ENCODE measurements at places on chromosomes 1 and 21.

DNA sequence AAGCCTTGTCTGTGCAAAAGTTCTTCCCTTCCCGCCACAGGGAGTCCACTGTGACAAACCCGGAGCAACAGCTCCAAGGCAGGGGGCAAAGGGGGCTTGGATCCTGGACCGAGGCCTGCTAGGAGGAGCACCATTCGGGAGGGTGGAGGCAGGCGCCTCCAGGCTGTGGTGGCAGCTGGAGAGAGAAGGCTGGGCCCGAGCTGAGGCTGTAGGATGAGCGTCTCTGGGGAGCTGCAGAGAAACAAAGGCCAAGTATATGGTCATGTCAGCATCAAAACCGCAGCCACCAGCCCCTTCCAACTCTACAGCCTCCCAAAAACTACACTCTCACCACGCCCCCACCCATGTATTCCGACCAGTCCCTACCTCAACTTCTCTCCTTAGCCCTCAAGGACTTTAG lies 579 bp downstream of the SH3BP5L start:
- no peak for DNase-seq

DNA sequence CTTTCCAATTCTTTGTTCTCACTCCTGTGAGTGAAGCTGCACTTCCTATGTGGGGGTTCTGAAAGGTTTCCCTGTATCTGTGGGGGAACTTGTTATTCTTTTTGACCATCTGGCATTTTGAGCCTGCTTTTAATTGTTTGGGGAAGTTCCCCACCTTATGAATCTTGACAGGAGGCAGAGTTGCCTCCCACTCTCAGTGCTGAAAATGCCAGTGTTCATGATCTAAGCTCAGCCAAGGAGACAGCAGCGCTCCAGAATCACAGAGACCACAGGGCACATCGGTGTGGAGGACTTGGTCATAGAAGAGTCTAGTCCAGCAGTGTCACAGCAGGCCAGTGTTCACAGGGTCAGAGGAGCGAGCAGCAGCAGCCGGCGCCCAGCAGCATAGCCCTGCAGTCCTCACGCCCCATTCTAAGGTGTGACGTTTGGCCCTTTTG lies 63.8 kb upstream of the PRDX6 start:
- no peak for DNase-seq

- DNase-seq: peak; percentile 51
Observed at GRCh38 chr1:150974580-150975478, at the start of gene CERS2. Gene CERS2, minus strand, starts transcription at chr1:150974835. Its CDS starts 5,745 bp downstream, at chr1:150969090.

DNA sequence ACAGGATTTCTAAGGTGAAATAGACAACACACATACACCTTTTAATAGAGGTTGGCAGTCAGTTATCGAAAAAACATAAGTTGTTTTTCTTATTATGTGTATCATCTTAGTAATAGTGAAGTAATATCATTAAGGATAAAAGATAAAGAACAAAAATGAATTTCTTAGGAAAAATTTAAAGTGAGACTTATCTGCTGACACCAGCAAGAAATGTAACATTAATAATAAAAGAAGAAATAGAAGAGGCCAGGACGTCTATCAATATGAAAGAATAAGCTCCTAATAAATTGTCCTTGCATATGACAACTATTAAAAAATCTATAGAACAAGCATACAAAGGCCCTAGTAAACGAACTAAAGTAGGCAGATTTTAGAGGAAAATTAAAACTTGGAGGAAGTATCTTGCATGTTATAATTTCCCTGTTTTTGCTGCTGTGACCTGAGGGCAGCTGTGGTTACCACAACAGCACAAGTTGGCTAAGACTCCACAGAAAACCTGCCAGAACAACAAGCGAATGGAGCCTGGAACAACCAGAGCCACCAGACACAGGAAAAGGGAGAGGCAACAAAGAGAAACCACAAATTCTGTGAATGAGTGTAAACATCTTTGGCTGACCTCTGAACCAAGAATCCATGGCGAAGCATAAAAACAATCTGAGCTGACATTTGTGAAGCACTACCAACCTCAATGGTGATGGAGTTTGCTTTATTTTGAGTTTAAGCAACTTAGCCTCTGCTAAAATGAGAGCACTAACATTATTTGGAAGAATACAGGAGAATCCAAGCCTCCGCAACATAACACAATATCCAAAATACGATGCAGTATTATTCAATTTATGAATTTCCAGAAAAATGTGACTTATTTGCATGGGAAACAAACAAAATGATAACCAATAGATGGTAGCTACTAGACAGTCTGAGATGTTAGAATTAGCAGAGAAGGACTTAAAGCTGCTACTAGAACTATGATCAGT lies 207.5 kb downstream of the KCNT2 start:
- no peak for DNase-seq

DNA sequence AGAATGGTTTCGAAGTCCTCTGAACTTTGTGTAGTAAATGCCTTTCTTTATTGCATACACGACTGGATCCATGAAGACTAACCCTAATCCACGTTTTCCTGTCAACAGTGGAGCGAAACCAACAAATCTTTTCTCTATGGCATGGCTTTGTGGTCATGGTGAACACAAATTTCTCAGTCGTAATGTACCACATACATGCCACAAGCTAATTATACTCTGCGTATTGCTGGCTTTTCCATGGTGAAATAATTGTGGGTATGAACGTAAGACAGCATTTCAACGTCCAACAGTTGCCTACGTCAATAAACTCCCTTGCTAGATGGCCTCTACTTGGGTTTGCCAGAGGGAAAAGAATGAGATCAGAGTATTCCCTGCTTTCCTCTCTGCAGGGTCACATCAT lies 27.5 kb downstream of the INTS7 start:
- DNase-seq: no peak

DNA sequence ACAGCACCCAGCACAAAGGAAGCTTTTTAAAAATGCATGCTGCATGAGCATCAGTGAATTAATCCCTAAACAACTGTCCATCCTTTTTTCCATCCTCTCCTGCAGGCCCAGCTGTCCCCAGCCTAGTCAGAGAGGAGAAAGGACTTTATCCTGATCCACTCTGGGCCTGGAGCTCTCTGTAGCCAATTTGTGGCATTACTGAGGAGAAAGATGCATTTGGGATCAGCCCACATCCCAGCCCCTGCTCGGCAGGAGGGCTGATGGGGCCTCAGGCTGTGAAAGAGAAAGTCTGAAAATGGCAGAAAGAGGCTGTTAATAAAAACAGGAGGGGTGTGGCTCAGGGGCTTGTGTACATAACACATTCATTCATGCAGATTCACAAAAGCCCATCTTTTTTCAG lies 37.5 kb upstream of the ATP2B4 start:
- no peak for DNase-seq

DNA sequence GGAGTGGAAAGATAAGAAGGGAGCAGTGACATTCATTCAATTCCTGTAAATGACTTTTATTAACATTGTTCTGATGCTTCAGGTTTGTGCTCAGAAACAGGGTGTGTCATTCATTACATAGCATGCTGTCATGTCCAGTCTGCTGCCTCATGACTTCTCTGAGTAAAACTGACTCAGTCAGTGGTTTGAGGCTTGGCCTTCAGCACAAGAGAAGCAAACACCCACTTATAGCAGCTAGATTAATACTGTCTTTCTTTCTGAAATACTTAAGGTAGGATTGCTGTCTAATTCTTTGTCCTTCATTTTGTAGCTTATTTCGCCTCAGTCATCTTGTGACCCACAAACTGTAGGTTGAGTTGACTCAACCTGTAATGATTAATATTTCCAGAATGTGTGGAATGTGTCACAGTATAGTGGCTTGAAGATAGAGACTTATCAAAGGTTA lies 32.9 kb downstream of the RASAL2 start:
- no peak for DNase-seq

DNA sequence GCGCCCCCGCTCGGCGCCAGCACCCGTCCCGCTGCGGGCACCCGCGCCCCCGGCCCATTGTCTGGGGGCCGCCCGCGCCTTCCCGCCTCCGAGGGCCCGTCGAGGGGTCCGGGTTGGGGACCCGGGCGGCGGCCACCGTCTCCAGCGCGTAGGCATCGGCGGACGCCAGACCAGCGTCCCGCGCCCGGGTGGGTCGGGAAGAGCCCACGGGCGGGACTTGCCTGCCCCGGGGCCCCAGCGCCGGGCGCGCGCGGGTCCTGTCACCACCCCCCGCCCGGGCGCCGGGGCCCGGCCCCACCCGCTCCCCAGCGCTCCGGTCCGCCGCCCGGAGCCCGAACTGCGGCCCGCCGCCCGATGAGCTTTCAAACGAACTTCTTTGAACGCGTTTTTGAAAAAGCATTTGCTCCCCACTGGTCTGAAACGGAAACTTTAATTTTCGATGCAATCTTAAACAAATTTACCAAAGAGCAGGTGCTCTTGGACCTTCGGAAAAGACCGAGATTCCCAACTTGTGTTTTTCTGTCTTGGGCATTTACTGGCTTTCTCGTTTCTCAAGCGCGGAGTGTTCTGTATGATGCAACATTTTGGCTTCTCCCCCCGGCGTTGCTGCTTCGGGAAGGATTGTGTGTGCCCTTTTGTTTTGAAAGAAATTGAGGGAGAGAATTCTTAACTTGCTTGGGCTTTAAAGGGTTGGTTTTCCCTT lies 615 bp downstream of the CLIC4 start:
- no peak for DNase-seq

DNA sequence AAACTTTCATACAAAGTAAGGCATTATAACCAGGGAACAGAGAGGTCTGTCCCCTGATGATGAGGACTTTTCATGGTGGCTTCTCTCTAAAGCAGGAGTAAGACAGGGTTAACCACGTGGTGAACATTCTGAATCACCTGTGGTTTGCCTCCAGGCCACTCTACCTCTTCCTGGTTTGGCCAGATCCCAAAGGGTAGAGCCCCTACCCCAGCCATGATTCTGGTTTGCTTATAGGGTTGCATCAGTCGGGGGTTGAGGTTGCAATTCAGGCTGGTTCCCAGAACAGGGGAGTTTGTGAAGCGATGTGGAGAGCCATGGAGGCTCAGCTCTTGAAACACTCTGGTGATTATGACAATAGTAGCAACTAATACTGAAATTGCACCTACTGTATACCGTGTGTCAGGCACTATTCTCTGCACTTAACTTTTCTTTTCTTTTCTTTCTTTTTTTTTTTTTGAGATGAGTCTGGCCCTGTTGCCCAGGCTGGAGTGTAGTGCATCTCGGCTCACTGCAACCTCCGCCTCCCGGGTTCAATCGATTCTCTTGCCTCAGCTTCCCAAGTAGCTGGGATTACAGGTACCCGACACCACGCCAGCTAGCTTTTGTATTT lies 8.3 kb downstream of the CNR2 start:
- DNase-seq: no peak

DNA sequence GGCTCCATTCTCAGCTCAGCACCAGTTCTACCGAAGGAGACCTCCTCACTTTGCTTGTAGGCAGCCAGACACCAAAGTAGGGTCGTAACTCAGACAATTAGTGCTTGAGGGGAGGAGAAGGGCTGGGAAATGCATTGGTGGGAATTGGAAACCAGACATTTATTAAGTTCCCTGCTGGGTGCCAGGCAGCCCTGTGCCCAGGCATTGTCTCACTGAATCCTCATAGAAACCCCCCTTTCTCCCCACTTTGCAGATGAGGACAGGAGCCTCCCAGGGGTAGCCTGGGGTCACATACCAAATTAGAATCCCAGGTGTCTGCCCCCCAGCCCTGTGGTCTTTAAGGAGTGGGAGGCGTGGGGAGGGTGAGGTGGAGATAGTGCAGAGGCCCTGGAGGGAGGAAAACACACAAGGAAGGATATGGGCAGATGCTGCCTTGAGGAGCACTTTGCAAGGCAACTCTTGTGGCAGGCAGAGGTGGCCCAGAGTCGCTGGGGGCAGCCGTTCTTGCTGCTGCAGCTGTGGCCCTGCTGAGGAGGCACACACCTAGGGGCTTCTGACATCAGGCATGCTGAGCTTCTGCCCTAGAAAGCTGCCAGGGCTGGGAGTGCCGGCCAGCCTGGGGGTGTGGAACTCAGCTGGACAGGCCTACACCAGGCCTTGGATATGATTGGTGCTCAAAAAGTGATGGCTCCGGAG lies 29.4 kb downstream of the CDK18 start:
- no peak for DNase-seq

DNA sequence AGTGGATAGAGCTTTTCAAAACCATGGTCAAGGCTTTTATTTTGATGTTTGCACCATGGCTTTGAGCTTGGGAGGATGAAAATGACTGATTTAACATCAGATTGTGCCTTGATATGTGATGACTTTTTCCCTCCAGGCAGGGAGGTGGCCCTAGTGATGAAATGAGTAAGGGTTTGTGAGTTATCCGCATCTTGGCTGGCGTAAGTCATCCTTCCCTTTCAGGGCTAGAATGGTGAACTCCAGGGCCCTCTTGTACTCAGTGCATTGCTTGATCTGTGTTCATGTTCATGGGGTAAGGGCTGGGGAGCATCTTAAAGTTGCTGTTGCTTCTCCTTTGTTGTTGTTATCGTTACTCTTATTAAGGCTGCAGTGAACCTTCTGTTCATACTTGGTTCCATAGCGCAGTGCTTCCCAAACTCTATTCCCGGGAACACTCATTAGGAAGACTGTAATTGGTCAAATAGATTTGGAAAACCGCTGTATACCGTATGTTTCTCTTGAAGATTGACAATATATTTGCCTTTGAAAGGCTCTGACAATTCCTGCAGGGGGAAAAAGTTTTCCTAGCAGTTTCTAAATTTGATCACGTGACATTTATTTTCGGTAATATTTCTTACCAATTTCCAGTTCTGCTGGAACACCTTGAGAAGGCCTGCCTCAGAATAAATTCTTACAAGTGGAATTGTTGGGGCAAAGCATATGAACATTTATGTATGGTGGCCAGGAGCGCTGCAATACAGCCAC lies 23.1 kb downstream of the GPR137B start:
- DNase-seq: no peak

DNA sequence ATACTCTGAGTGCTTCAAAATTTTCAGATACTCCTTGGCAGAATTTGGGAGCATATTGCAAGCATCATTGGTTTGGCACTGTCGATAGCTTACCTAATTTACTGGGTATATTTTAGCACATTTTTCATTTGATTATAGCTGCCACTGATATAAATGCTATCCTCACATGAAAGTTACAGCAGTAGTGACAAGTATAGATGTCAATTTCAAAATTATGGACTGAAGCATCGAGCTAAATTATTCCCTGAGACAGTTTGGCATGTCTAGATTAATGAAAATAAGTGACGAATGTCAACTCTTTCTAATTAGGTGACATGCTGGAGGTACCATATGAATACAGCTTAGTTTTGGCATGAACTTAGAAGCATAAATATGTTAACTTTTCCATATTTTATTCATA lies 83.1 kb downstream of the LRRC7 start:
- no peak for DNase-seq

- peak; percentile 80 for DNase-seq
Observed at GRCh38 chr1:154324669-154325582, at the start of gene ATP8B2. Gene ATP8B2, plus strand, starts transcription at chr1:154325525. Its CDS starts 2,617 bp downstream, at chr1:154328142.

- DNase-seq: no peak
Observed at GRCh38 chr1:171590022-171590421, 32.0 kb upstream of the MYOCOS start.

GRCh38 chr21:42313501-42313969 lies 1.7 kb downstream of the TFF3 start:
- no peak for DNase-seq

DNA sequence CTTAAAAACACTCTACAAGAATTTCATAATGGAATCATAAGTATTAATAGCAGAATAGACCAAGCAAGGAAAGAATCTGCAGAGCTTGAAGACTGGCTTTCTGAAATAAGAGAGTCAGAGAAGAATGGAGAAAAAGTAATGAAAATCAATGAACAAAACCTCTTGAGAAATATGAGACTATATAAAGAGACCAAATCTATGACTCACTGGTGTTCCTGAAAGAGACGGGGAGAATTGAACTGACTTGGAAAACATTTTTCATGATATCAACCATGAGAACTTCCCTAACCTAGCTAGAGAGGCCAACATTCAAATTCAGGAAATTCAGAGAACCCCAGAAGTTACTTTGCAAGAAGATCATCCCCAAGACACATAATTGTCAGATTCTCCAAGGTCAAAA lies 85.6 kb downstream of the GDAP2 start:
- DNase-seq: no peak

GRCh38 chr1:64616039-64616438 lies 128.8 kb upstream of the RAVER2 start:
- no peak for DNase-seq

Data from stimulated activated CD4-positive, alpha-beta T cell treated with anti-CD3 and anti-CD28 coated beads, Interleukin-12 subunit alpha, Interleukin-12 subunit beta, amount 100 ng/mL, for 24 hours (primary cell).